Esophagus squamous epithelium (tissue), 5 donors: ENCODE measurements at places on chromosomes 7 and 10. TPM values are rescaled to one million over a fixed set of nuclear protein-coding genes. Genes with fewer than 3 reads are reported as not detected.

GRCh38 chr10:98950106-98950505 lies 285.5 kb downstream of the HPSE2 start:
- H3K4me3 ChIP-seq = no peak overlapping the region
- DNase-seq = no peak
- H3K27ac ChIP-seq = no peak overlapping the region
- no peaks in the 10 kb centered on the region for H3K36me3 ChIP-seq

- H3K4me1 ChIP-seq = no peaks in the 10 kb centered on the region
- H3K27ac ChIP-seq = no peak overlapping the region
- DNase-seq = no peak
- no peaks in the 10 kb centered on the region for H3K36me3 ChIP-seq
- no peaks in the 10 kb centered on the region for H3K27me3 ChIP-seq
These were observed 123.4 kb downstream of the ATE1 start for GRCh38 chr10:121804460-121804859.

GRCh38 chr7:50486512-50486911 lies 36.4 kb upstream of the FIGNL1 start:
- DNase-seq = no peak
- no peak overlapping the region for H3K4me3 ChIP-seq
- no peaks in the 10 kb centered on the region for H3K27me3 ChIP-seq
- H3K4me1 ChIP-seq = no peaks in the 10 kb centered on the region
- H3K27ac ChIP-seq = no peak overlapping the region

GRCh38 chr10:110946496-110946895 lies 27.1 kb downstream of the SHOC2 start:
- H3K4me1 ChIP-seq = no peaks in the 10 kb centered on the region
- no peak overlapping the region for H3K4me3 ChIP-seq

GRCh38 chr7:33807779-33808482 lies 97.4 kb upstream of the BMPER start:
- H3K4me3 ChIP-seq = no peak overlapping the region
- DNase-seq = no peak
- H3K27ac ChIP-seq = no peak overlapping the region
- no peaks in the 10 kb centered on the region for H3K36me3 ChIP-seq

GRCh38 chr10:21473541-21473940 lies 51.9 kb downstream of the SKIDA1 start:
- H3K4me3 ChIP-seq = no peak overlapping the region
- H3K27ac ChIP-seq = no peak overlapping the region
- no peaks in the 10 kb centered on the region for H3K4me1 ChIP-seq
- DNase-seq = no peak
- H3K36me3 ChIP-seq = no peaks in the 10 kb centered on the region

GRCh38 chr10:126397156-126397555 lies 8.9 kb upstream of the ADAM12 start:
- H3K4me1 ChIP-seq = no peaks in the 10 kb centered on the region
- no peak overlapping the region for H3K4me3 ChIP-seq
- H3K27me3 ChIP-seq = no peaks in the 10 kb centered on the region
- no peak for DNase-seq
- H3K36me3 ChIP-seq = no peaks in the 10 kb centered on the region

DNA sequence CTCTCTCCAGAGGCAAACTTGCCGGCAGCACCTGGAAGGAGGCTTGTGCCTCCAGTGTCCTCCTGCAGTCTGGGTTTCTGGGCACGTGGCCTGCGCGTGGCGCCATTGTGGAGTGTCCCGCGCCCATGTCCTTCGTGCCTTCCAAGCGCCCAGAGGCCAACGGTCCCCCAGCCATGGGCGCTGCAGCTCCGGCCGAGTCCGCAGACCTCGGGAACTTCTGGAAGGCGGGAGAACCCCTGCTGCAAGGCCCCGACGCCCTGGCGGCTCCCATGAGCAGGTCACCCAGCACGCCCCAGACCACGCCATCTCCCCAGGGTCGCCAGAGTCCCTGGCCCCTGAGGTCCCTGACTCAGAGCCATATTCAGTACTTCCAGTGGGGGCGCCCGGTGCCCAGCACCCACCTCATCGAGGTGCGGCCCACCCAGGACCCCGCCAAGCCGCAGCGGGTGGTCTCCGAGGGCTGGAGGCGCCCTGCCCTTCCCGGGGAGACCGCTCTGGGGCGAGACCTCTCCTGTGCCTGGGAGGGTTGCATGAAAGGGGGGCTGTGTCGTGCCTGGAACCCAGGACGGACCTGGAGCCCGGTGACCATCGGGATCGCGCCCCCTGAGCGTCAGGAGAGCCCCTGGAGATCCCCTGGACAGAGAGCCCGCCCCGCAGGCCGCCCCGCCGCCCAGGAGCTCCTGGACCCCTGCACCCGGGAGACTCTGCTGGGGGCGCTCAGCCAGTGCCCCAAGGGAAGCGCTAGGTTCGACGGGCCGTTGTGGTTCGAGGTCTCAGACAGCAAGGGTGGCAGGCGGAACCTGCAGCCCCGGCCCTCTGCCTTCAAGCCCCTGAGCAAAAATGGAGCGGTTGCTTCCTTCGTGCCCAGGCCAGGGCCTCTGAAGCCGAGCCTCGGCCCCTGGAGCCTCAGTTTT lies at the start of gene POM121L12:
Gene POM121L12, plus strand, starts transcription at position 135 of the 914 bp plus-strand sequence. Its CDS starts 39 bp downstream, at position 174.
- H3K4me1 ChIP-seq = no peaks in the 10 kb centered on the region
- H3K4me3 ChIP-seq = no peak within 1 kb of the TSS
- no peak within 1 kb of the TSS for H3K27ac ChIP-seq
- DNase-seq = no peak
- H3K36me3 ChIP-seq = no peaks in the 10 kb centered on the region

Gene PDLIM1
- total RNA-seq = 142 TPM

Gene CPA2
- not detected for total RNA-seq

Gene IKZF1
- 10.9 TPM for total RNA-seq

Gene SPDYE2B
- not detected for total RNA-seq

Gene IFIT1B
- not detected for total RNA-seq

Gene FGFR2
- 55.5 TPM for total RNA-seq

Gene SPDYE5
- total RNA-seq = not detected
